Effector memory CD4-positive, alpha-beta T cell (primary cell): ENCODE measurements at places on chromosomes 4 and X.

DNA sequence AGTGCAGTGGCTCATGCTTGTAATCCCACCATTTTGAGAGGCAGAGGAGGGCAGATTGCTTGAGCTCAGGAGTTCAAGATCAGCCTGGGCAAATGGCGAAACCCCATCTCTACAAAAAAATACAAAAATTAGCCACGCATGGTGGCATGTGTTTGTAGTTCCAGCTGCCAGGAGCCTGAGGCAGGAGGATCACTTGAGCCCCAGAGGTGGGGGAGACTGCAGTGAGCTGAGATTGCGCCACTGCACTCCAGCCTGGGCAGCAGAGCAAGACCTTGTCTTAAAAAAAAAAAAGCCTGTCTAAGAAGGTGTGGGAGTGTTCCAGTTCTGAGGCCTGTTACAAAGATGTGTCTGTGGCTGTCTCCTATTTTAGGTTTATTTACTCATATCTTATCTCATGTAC lies 38.0 kb downstream of the PI4K2B start:
- no peak for DNase-seq

DNA sequence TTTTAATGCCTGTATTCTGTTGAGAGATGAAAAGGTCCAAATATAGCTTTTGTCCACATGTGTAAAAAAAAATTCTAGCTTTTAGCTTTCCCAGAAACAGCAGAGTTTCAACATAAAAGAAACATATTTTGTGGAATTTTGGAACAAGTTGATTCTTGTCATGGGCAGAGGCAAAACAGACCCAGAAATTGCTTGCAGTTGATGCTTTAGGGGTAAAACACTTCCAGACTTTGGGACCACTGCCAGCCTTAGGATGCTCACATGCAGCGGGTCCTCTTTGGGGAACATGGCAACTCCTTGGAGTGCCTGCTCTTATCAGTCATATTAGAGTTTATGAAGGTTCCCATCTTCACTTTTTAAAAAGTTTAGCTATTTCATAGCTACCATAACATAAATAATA lies 30.4 kb downstream of the DCLK2 start:
- DNase-seq, result no peak

- DNase-seq, result no peak
Measured at GRCh38 chrX:100649550-100650356, 5.8 kb downstream of the SRPX2 start.

DNA sequence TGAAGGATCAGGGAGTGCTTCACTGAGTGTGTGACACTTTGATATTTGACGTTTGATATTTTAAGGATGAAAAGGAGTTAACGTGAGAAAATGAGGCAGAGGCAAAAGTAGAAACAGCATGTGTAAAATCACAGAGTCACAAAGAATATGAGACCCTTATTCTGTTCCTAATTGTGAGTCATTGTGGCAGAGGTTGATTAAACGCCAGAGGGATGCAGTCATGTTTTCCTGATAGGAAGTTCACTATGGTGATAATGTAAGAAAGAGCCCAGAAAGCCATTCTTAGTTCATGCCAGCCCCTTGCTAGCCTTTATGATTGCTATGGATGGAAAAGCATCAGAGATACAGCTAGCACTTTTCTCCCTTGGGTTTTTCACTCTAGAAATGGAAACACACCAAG lies 33.5 kb upstream of the IGSF1 start:
- no peak for DNase-seq

DNA sequence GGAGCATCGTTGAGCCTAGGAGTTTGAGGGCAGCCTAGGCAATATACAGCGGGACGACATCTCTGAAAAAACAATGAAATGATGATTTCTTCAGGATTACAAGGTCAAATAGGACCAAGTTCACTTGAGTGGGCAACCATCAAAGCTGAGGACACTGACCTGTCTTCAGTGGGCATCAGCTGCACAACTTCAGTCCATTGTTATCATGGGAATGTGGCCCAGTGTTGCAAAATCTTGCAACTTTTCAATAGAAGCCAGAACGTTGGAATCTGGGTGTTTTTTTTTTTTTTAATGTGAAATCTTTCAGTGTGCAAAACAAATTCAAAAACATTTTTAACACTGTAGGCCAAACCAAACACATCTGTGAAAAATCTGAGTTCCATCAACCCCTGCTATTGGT lies 155.4 kb upstream of the PLAC1 start:
- DNase-seq, result no peak

GRCh38 chr4:20857081-20857480 lies 156.8 kb downstream of the PACRGL start:
- DNase-seq, result no peak

GRCh38 chrX:100395781-100396180 lies 14.3 kb downstream of the PCDH19 start:
- DNase-seq, result no peak
